ENCODE measurements at places on chromosomes 6 and 20.

GRCh38 chr6:28643017-28643740 lies 117.5 kb downstream of the GPX5 start:
- DNase-seq: no peak

DNA sequence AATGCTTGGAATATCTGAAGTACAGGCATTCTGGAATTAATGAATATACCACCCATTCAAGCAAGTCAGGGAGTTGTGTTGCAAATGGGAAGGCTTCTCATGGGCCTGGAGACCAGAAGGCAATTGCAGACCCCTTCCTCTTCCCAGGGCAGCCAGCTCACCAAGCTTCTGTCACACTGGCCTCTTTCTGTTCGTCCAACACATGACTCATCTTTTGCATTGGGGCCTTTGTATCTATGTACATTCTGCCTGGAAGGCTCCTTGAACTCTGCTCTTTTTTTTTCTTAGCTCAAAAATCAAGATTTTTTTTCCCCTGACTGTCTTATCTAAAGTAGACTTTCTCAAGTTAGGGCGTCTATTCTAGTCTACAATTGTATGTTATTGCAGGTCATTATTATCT lies 132.9 kb upstream of the MYLIP start:
- no peak for DNase-seq

DNA sequence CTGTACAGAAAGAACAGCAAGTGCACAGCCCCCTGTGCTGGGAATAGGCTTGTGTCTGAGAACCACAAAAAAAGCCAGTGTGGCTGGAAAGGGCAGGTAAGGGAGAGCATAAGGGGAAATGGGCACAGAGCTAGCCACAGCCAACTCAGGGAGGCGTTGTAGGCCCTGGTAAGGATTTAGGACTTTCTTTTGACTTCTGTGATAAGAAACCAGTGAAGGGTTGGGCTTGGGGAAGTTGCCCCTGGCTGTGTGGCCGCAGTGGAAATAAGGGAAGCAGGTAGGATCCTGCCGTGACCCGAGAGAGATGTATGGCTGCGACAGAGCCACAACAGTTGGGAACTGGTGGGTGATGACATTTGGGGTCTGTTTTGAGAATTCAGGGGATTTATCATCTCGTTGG lies 30.0 kb upstream of the PHACTR2 start:
- no peak for DNase-seq

DNA sequence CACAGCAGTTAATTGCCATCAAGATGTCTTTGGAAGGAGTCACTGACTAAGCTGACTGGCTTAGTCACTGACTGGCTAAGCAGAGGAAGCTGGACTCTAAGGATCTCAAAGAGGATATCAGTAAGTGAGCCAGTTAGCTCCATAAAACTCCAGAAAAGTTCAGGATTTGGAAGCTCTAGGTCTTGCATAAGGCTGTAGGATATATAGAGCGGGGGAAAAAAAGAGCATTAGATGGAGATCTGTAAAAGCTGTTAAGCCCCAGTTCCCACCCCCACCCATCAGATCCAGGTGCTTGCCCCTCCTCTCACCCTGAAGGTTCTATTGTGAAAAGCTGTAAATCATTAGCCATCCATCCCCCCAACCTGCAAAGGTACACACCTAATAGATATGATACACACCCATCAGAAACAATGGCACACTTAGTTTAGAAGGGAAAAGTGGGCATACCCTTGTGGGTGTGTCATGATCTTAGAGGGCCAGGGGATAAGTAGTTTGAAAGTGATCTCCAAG lies 32.2 kb downstream of the CARMIL1 start:
- no peak for DNase-seq

GRCh38 chr20:57698116-57698866 lies 11.5 kb downstream of the PMEPA1 start:
- no peak for DNase-seq

DNA sequence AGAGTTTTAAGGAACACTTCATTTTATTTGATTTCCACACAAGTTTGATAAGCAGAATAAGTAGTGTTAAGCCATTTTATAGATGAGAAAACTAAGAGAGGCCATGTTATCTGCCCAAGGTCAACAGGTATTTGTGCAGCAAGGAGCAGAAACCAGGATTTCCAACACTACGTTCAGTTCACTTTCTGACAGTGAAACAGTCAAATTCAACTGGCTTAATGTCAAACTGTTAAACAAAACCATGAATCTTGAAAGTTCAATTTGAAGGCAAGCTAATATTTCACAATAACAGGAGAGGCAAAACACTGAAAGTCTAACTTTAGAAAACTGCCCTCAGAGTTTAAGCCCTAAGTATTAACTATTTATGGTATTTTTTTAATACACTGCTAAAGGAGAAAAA lies 32.6 kb downstream of the DTNBP1 start:
- no peak for DNase-seq

DNA sequence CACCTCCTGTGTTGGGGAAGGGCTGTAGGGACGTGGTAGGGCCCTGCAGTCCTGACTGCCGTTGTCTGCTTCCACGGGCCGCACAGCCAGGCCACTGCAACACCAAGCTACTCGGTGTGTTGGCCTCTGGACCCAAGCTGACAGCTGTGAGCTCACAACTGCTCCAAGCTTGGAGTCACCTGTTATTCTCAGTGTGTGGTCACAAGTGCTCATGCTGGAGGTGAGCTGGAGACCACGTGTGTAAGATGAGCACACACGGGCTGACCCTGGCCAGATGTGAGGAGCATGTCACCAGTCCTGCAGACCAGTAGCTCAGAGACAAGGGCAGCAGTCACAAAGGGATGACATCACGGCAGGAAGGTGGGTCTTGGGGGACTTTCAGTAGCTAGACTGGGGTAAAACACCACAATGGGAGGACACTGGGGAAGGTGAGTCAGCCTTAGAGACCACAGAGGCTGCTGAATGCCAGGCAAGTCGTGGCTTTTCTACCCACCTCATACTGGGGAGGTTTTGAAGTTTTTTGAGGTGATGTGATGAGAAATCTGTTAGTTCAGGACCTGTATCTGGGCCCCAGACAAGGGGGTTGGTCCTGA lies 87.3 kb downstream of the FAM120B start:
- DNase-seq: no peak

DNA sequence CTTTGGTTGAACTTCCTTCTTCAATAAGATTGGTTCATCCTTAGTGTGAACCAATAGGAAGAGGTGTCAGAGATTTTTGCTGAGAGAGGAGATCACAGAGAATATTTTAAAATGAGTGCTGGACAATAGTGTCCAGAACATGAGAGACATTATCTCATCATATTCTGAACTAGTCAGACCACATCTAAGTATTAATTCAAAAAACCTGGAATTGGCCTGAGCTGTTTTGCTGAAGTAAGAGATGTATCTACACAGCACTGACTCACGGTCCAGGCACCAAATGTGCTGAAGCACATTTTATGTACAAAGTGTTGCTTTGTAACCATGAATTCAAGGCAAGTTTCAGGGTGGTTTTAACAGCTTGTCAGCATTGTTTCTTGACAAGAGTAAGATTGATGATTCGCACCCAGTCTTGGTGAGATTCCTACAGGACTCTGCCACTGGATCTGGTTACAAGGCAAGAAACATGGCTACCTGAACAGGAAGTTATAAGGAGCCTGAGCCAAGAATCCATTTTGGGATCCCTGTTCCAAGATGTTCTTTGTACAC lies 178.2 kb upstream of the HEY2 start:
- no peak for DNase-seq

DNA sequence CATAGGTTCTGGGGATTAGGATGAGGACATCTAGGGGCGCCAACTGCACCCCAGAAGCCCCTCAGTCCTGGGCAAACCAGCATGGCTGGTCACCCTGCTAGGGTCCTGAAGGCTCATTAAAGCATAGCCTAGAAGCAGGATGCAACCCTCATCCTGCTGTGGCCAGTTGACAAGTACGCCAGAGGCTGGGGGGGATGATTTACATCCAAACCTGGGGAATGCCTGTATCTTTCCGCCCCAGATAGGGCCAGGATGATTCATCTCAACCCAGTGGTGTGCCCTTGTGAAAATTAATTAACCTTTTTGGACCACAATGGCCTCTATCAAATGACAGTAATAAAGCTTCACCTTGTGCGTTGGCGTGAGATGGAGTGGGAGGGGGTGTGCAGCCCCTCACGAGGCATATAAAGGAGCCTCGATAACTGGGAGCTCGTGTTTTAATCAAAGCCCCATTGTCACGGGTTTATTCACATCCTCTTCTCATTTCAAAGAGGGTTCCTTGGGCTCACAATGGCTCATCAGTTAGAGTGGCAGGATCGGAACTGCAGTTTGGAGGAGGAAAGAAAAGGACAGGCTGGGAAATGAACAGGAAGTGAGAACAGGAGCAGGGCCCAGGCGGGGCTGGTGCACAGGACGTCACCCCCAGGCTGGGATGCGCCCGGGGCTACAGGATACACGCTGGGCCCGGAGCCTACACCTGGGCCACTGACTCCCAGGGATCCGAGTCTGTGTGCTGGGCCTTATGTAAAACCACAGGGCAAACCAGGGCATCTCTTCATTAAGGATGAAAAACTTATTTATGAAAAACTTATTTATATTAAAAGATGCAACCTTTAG lies 121.8 kb upstream of the PHACTR3 start:
- no peak for DNase-seq

DNA sequence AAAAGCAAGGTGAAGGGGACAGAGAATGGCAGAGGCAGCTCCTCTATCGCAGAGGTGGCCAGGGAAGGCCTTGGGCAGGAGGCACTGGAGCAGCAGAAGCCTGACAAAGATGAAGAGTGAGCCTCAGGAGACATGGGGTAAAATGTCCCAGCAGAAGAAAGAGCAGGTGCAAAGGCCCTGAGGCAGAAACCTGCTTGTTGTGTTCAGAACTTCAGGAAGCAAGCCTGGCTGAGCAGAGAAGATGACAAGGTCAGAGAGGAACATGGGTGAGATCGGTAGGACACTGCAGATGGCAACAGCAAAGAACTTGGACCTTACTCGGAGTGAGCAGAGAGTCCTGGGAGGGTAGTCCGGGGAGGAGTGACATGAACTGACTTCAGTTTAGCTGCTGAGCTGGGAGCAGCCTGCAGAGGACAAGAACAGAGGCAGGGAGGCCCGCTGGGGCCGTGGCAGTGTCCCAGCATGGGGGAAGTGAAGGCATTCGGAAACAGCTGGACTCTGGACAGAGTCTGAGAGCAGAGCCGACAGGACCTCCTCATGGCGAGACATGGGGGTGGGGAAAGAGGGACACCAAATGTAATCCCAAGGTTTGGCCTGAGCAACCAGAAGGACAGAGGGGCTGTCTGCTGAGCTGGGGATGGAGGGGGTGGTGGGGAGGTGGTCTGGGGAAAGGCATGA lies 106.3 kb downstream of the PREX1 start:
- no peak for DNase-seq

DNA sequence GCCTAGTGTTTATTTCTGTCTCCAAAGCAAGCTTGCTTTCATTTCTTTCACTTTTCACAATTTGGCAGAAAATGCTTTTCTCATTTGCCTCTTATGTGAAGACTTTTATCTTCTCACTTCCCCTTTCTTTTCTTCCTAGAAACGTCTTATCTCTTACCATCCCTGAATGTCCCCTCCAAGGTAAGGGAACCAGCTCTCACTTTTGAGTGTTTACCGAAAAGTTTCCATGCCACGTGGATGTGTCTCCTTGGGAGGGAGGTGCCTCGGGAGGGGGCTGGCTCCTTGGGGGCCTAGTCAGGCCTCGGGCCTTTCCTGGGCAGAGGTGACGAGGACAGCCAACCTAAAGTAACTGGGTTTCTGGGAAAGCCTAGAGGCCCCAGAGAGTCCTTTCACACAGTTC lies 127.4 kb downstream of the CD24 start:
- DNase-seq: no peak

DNA sequence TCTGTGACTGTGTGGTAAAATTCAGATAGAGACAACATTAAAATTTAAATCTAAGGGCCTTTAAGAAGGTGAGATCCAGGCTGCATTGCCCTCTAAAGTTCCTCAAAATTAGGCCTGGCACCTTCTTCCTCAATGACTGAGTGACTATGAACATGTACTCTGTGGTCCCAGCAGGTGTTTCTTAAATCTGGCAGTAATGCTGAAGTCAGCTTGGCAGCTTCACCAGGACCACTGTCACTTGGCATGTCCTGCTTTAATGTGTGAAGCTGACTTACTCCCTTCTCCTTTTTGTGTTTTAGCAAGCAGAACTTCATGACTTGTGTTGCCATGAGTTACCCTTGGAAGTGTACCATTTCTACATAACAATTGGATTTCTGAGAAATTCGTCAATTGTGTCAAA lies 141.7 kb downstream of the NKAIN2 start:
- DNase-seq: no peak

DNA sequence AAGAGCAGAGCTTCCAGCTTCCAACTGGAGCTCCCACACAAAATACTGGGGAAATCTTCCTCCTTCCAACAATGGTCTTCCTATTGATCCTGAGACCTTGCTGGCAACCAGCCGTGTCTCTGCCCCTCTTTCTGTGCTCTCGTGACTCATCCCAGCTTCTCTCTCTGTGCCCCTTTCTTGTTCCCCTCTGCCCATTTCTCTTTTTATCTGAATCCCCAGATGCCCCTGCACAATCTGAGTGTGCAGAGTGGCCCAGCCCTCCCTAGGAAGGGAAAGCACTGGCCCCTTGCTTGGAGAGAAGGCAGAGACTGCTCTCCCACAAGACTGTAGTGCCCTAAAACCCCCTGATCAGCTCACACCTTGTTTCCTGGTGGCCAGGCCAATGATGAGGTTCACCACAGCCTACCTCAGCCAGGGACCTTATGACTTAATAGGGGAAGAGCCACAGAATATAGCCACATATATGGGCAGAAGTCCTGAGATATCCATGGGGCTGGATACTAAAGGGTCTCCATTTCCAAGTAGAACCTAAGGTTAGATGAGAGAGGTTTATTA lies 23.1 kb upstream of the MAS1L start:
- DNase-seq: no peak

GRCh38 chr6:159063549-159063948 lies 18.8 kb upstream of the TAGAP start:
- no peak for DNase-seq

GRCh38 chr20:62656197-62656918 lies 14.1 kb downstream of the SLCO4A1 start:
- no peak for DNase-seq
